ENCODE measurements at places on chromosomes 13 and 19.

- no peak for DNase-seq
Measured at GRCh38 chr13:98134901-98135300, 8.0 kb upstream of the FARP1 start.

GRCh38 chr13:100536643-100537180, 51.9 kb downstream of the GGACT start:
- no peak for DNase-seq

DNA sequence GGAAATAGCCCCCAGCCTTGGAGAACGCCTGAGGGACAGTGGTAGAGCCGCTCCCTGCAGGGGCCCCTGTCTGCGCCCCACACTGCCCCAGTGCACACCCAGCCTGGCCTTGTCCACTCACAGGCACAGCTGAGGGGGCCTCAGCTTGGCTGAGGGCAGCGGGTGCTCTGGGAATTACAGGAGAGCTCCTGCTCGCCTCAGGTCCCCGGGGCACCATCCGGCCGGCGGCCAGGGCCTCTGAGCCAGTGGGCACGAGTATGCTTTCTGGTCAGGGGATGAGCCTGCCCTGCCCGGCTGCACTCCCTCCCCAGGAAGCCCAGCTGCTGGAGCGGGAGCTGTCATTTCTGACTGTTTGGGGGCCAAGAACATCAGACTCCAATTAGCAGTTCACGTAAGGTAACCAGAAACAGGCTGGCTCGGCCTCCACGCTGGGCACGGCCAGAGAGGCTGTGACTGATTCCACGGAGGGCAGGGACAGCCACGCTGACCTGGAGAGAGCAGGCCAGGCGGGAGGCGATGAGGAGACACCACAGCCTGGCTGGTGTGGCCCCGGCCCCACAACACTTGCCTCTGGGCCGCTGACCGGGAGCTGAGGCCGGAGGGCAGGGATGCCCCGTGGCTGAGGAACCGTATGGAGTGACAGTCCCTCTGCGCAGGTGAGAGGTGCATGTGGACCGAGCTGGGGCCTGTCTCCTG, 15.4 kb downstream of the CEBPG start:
- no peak for DNase-seq

DNA sequence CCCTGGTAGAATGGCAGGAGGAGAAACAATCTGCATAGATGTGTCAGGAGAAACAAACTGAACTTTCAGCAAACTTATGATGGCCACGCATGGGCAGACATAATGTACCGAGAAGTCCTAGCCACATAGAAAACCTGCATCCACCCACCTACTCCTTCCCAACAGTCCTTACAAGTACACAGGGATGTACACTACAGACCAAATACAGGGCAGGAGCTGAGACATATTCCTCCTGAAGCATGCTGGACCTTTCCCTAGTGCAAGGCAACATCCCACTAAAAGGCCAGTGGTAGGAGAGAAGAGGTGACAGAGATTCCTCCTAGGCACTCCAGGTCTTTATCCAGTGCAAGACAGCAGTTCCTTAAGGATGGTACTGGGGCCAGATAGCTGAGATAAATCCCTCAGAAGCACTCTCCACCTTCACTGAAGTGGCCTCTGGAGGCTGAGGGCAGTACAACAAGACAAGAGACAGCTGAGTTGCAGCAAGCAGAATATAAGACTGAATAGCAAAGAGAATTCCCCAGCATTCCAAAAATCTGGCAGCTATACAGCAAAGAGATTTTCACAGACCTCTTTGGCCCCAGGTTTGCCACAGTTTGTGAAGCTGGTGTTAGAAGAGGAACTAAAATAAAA, 18.3 kb downstream of the VWA8 start:
- DNase-seq, result peak; percentile 29

DNA sequence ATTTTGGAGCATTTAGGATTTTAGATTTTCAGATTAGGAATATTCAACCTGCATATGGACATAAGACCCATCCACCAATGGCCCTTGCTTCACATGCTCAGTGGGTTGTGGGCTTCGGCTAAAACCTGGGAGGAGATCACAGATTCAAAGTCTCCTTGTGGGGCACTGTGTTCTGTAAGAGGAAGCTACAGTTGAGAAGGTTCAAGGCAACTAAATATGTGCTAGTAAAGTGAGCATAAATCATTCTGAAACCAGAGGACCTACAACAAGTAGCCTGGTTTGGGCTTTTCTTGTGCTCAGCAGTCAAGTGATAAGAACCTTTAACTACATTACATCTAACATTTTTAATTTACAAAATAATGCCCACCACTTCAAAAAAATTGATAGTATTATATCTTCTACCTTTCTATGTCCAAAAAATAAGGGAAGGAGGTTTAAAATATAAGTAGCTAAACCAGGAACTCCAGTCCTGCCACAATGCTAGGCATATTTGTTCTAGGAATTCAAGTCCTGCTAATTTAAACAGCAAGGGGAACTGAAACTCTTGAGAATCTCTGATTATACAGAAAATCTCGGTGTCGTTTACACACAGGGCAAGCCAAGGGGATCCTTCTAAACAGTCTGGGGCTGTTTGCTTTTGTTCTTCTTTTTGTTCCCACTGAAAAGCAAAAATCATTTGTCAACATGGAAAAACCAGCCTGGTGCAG, 36.6 kb downstream of the FOXO1 start:
- DNase-seq, result no peak

DNA sequence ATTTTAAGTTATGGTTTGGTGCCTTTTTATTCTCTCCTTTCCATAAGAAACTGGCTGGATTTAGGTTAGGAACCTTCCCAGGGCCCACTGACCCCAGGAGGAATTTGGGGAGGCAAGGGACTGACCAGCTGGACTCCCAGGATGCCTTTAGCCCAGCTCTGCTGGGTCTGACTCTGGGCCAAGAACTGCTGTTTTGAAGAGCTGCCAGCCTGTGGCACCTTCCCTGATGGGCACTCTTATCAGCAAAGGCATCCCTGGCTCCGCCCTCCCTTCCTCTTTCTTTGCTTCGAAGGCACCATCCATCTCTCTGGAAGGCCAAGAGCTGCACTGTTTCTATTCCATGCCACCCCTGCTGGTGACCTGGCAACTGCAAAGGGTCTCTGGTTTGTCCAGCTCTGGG, 174.7 kb downstream of the POU4F1 start:
- no peak for DNase-seq

DNA sequence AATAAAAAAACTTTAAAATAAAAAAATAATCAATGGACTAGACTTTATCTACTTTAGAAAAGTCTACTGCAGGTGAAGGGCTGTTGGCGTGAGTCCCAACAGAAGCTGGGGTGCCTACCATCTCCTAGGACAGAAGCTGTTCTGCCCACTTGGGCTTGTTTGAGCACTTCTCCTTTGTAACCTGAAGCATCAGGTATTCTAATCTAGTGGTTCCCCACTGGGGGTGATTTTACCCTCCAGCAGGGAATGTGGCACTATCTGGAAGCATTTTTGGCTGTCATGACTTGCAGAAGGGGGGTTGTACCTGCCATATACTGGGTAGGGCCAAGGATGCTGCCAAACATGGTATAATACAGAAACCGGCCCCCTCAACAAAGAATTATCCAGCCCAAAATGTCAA, 16.2 kb upstream of the DOCK9 start:
- no peak for DNase-seq

- DNase-seq, result no peak
Measured at GRCh38 chr19:10327793-10328192, 5.5 kb downstream of the RAVER1 start.

GRCh38 chr19:1745589-1746031, 7.7 kb upstream of the ONECUT3 start:
- no peak for DNase-seq

DNA sequence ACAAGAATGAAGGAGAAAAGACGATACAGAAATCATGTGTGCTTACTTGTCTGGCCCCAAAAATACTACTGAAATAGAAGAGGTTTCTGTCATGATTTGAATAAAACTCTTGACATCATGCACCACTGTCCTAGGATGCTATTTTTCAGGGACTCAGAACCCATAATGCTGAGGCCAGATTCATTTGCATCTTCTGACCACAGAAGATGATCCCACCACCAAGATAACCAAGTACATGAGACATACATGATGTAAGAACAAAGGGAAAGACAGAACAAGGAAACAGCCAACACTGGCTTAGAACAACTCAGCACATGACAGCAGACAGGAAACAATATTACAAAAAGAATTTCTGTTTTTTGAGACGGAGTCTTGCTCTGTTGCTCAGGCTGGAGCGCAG, 2.5 kb downstream of the ZNF552 start:
- DNase-seq, result no peak

GRCh38 chr13:19772306-19772705, 10.4 kb downstream of the PSPC1 start:
- no peak for DNase-seq

DNA sequence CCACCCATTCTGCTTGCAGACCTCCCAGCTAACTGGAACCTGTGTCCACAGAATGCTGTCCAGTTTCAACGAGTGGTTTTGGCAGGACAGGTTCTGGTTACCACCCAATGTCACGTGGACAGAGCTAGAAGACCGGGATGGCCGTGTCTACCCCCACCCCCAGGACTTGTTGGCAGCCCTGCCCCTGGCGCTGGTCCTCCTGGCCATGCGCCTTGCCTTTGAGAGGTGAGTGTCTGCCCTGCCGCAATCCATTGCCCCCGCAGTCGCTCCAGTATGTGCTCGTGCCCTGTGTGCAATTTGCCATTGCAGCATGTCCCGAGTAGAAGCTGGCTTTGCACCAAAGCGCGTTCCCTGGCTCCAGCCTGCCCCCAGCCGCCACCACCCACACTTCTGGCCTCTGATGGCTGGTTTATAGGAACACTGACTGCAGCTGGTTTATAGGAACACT, 41.9 kb downstream of the CERS4 start:
- peak; percentile 6 for DNase-seq

- DNase-seq, result no peak
Measured at GRCh38 chr13:39858794-39859193, 203.3 kb downstream of the COG6 start.

- DNase-seq, result no peak
Measured at GRCh38 chr19:46764817-46765291, 18.6 kb upstream of the STRN4 start.

- peak; percentile 66 for DNase-seq
Measured at GRCh38 chr19:1239796-1240737, 1.5 kb upstream of the ATP5F1D start.

GRCh38 chr19:10828981-10829821, 6.8 kb downstream of the TMED1 start:
- no peak for DNase-seq

GRCh38 chr13:33452873-33453517, 167.4 kb upstream of the STARD13 start:
- no peak for DNase-seq

DNA sequence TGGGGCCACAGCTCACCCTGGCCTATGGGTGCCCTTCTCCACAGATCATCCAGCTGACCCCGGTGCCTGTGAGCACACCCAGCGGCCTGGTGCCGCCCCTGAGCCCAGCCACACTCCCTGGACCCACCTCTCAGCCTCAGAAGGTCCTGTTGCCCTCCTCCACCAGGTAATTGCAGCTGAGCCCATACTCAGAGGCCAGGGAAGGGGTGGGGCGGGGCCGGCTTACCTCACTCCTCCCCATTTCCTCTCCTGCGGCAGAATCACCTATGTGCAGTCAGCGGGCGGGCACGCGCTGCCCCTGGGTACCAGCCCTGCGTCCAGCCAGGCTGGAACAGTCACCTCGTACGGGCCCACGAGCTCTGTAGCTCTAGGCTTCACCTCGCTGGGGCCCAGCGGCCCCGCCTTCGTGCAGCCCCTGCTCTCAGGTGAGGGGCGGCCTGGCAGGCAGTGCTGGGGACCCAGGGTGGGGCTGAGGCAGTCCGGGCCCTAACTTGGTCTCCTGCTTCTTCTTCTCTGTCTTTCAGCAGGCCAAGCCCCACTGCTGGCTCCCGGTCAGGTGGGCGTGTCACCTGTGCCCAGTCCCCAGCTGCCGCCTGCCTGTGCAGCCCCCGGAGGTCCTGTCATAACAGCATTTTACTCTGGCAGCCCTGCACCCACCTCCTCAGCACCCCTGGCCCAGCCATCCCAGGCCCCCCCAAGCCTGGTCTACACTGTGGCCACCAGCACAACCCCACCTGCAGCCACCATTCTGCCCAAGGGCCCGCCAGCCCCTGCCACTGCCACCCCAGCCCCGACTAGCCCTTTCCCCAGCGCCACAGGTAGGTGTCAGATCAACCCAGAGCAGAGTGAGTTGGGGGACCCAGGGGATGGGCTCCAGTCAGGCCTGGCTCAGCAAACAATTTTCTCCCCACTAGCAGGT, 9.6 kb upstream of the PRR19 start:
- DNase-seq, result no peak

- DNase-seq, result no peak
Measured at GRCh38 chr19:36527873-36528193, 238 bp downstream of the ZNF260 start.

GRCh38 chr13:47100214-47100853, 203.5 kb upstream of the HTR2A start:
- no peak for DNase-seq

DNA sequence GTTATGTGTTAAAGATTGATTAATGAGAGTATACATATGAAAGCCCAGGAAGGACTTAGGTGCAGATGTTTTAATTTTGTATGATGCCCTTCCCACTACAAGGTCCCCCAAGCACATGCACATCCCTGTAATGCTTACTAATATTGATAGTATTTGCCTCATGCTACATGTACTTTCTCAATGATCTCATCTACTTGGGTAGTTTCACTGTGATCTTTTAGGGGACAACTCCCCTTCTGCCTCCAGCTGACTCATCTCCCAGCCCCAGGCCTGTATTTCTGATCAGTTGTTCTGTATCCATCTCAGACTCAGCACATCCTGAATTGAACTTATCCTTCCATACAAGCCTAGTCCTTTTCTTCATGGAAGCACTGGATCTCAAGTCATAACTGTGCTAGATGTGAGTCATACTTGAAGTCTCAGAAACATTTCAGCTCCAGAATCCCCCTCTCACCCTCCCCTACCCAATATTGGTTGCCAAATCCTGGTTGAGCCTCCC, 49.4 kb upstream of the INTS6 start:
- DNase-seq, result no peak

All from astrocyte of the cerebellum (primary cell).